ENCODE measurements at places on chromosomes 6 and 20.

DNA sequence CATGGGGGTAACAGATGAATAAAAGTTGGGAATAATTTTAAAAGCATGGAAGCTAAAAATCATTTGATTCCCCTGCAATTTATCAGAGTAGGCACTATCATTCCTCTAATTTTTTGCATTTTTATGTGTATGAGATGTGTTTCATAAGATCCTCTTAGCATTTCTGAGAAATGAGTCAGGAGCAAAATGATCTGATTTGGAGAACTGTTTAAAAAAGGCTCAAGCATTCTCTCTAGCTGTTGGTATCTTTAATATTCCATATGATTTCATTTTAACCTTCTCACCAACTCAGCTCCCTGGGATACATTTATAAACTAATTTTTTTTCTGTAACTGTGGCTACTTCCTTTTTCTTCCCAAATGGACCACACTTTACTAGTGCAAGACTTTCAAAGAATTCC, 60.9 kb downstream of the MCHR2 start:
- DNase-seq = no peak

GRCh38 chr6:27873021-27873940, 38.9 kb downstream of the OR2B2 start:
- peak; percentile 30 for DNase-seq

DNA sequence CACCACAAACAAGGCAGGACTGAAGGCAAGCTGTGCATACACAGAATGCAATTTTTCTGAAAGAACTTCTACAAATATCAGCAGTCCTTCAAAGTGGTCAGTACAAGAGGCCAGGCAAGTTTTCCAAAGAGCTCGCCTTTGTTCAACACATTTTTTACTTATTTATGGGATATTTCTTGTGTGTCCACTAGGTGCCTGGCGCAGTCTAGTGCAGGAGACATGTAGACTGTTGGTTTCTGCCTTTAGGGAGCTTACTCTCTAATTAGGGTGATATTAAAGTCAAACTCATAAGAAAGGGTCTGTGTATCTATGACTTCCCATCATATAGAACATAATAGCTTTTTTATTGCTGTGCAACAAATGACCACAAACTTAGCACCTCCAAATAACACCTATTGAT, 21.2 kb upstream of the VEGFA start:
- no peak for DNase-seq

- DNase-seq = no peak
Measured at GRCh38 chr6:43735642-43736199, 34.3 kb upstream of the VEGFA start.

DNA sequence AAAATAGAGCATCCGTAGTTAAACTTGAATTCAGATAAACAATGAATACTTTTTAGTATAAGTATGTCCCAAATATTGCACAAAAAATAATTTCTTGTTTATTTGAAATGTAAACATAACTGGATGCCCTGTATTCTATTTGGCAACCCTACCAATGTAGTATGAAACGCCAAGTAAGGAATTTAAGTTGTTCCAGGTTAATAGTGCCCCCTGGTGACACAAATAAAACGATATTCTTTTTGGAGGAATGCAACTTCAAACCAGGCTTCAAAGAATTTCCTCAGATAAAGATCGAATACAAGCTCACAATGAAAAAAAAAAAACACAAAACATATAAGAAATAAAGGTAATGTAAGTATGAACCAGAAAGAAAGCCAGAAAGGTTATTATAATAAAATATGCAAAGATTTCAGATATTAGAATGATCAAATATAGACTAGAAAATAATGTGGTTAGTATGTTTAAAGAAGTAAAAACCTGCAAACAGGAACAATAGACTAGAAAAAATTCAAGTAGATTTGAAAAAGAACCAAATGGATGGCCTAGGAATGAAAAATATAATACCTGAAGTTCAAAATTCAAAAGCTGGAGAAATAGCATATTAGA, 18.4 kb upstream of the AKAP7 start:
- no peak for DNase-seq

GRCh38 chr6:148926478-148926877, 179.6 kb downstream of the UST start:
- DNase-seq = no peak

Measured in effector CD8-positive, alpha-beta T cell (primary cell).